A549 treated with RU486 at 1 μM for 4 hours (cell line): ENCODE measurements at places on chromosomes 11 and 22. TPM values are rescaled to one million over a fixed set of nuclear protein-coding genes. Genes with fewer than 3 reads are reported as not detected.

CSNK2A3 gene
- 1.9 to 2.8 TPM (median 2.2 TPM) in 5 replicates for total RNA-seq

CCDC116 gene
- total RNA-seq, result 0.06 to 0.12 TPM (median 0.10 TPM) in 3 of 5 replicates, not detected in the others

TXN2 gene
- 56.0 to 72.4 TPM (median 67.6 TPM) in 5 replicates for total RNA-seq

WT1 gene
- total RNA-seq, result 4.9 to 6.5 TPM (median 6.4 TPM) in 5 replicates

GPR137 gene
- total RNA-seq, result 28.5 to 53.9 TPM (median 46.0 TPM) in 5 replicates

JHY gene
- 3.0 to 3.7 TPM (median 3.5 TPM) in 5 replicates for total RNA-seq

OR8A1 gene
- not detected in 5 replicates for total RNA-seq

DENND6B gene
- 2.1 to 3.3 TPM (median 2.7 TPM) in 5 replicates for total RNA-seq

CD6 gene
- 0.08 to 0.18 TPM (median 0.13 TPM) in 3 of 5 replicates, not detected in the others for total RNA-seq

UPK3A gene
- total RNA-seq, result not detected in 5 replicates

TMEM191B gene
- 0.42 to 2.3 TPM (median 1.3 TPM) in 5 replicates for total RNA-seq

FOLR2 gene
- total RNA-seq, result not detected in 5 replicates

CEP126 gene
- 3.1 to 4.6 TPM (median 3.4 TPM) in 5 replicates for total RNA-seq

P2RY6 gene
- 5.9 to 13.3 TPM (median 10.8 TPM) in 5 replicates for total RNA-seq
